ENCODE measurements at places on chromosomes 13 and 19.

- DNase-seq = no peak
Observed at GRCh38 chr19:46917002-46917401, 56.2 kb downstream of the ARHGAP35 start.

- DNase-seq = no peak
Observed at GRCh38 chr19:12834566-12834943, at the start of gene RTBDN. Gene RTBDN, minus strand, starts transcription at chr19:12834579. Its CDS starts 4,600 bp downstream, at chr19:12829979.

DNA sequence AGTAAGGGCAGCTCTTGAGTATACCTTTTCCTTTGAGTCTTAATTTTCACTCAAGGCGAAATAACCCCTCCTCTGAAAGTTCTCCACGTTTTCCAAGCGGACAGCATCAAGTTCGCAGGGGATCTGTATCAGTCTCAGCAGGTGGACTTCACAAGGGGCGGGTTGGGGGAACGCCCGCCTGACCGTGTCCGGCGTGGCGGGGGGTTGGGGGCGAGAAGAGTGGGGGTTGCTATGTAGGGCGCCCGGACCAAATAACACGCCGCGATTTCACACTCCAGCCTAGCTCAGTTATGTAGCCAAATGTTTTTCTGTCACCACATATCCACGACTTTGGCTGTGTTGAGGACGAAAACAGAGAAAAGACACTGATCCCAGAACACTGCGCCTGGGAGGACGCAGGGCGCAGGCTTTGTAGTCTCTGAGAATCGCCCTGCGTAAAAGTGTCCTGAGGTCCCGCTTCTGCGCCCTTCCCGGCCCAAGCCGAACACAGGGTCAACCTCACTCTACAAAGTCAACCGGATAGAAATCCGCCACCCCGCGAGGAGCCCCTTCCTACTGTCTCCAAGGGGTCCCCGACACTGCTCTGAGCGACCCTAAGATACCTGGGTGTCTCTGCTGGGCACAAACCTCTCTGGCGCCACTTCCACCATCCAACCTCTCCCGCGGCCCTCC, 524 bp downstream of the RUBCNL start:
- no peak for DNase-seq

DNA sequence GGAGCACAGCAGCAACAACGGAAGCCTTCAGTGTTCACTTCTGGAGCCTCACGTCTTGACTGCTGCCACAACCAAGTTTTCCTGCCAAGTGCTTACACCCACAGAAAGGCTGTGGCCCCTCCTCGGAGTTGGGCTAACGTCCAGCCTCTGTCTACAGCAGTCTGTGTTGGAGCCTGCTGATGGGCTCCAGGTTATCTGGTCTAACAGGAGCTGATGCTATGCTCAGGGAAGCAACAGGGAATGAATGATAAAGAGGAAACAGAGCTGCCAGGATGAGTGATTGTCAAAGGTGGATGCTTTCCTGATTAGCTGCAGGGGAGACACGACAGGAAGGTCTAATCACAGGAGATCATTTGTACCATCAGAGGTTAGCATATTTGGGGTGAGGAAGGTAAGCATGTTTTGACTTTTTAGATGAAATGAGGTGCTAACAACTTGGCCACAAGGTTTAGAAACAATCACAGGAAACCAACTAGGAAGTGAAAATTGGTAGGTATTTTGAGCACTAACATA, 53.8 kb upstream of the RCBTB2 start:
- no peak for DNase-seq

- DNase-seq = no peak
Observed at GRCh38 chr13:64817691-64818090, 2412.4 kb downstream of the PCDH9 start.

- no peak for DNase-seq
Observed at GRCh38 chr13:45315520-45316167, 25.3 kb downstream of the TPT1 start.

DNA sequence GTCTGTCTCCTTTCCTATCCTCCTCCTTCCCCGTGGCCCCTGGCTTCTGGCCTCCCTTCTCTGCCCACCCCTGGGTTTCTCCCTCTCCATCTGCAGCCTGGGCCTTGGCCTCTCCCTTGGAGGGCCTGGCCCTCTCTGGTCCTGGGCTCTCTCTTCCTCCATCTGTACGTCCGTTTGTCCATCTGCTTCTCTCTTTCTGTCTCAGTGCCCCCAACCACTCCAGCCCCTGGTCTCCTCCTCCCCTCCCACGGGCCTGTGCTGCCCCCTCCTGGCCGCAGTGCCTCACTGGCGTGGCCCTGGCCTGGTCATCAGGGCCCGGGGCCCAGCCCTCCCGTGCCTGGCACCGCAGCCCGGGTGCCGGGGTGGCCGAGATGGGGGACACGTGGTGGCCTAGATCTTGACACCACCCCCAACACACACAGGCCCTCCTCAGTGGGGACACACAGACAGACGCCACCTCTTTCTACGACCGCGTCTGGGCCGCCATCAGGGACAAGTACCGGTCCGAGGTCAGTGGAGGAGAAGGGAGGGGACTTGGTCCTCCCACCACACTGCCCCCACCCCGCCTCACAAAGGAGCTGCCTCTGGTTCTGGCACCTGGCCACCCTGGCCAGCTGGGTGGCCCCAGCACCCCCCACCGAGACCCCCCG, 11.3 kb downstream of the PRKCSH start:
- no peak for DNase-seq

- DNase-seq = no peak
Observed at GRCh38 chr19:13234518-13234917, 84.3 kb downstream of the IER2 start.

- DNase-seq = no peak
Observed at GRCh38 chr13:50730496-50731351, 112.8 kb downstream of the DLEU7 start.

DNA sequence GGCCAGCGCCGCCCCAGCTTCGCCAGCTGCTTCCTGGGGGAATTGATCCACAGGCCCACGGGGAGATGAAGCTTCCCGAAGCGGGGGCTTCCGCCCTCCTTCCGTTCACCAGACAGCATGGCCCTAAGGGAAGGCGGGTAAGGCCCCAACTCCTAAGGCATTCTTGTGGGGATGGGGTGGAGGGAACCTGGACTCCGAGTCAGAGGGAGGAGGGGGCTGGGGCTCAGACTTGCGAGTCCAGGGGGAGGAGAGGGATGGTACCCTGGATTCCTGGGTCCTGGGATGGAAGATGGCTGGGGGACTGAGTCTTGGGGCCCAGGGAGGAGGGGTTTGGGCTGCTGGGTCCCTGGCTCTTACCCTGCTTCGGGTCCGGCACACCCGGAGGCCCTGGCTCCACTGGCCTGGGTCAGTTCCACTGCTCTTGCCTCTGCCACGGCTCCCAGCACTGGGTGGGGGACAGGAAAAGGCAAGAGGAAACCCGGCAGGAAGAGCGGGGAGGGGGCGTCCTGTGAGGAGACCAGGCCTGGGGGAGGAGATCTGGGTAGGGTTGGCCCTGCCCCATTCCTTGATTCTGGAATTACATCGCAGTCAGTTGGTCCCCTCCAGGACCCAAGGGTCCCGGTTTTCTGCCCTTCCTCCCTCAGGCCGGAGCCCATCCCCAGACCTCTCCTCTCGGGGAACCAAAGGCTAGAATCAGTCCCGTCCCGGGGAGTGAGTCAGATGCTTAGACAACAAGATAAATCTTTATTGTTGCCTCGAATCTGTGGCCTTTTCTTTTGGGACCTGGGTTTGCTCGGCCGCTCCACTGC, at the start of gene RASIP1:
RASIP1 (minus strand) TSS at position 447 of the 809 bp plus-strand sequence; CDS start at position 119, 328 bp downstream.
- DNase-seq = no peak

- DNase-seq = no peak
Observed at GRCh38 chr19:17865364-17866311, 5.9 kb downstream of the RPL18A start.

- no peak for DNase-seq
Observed at GRCh38 chr13:22143671-22144070, 472.8 kb downstream of the FGF9 start.

- DNase-seq = no peak
Observed at GRCh38 chr13:105804561-105805190, 730.8 kb downstream of the EFNB2 start.

DNA sequence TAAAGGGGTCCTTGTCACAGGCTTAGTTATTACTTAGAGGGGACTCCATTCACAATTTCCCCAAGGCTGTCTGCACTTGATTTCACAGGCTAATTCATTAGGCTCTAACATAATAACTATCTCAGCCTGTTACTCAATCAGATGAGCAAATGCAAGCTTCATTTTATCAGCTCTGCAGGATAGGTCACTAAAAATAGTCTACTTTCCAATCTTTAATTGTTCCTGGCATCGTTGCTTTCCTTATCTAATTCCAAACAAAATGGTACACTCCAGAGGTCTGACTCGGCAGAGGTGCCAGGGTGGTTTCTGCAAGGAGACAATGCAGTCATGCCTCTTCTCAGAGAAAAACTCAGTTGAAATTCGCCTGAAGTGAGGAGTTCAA, 69.7 kb upstream of the SLC15A1 start:
- DNase-seq = no peak

DNA sequence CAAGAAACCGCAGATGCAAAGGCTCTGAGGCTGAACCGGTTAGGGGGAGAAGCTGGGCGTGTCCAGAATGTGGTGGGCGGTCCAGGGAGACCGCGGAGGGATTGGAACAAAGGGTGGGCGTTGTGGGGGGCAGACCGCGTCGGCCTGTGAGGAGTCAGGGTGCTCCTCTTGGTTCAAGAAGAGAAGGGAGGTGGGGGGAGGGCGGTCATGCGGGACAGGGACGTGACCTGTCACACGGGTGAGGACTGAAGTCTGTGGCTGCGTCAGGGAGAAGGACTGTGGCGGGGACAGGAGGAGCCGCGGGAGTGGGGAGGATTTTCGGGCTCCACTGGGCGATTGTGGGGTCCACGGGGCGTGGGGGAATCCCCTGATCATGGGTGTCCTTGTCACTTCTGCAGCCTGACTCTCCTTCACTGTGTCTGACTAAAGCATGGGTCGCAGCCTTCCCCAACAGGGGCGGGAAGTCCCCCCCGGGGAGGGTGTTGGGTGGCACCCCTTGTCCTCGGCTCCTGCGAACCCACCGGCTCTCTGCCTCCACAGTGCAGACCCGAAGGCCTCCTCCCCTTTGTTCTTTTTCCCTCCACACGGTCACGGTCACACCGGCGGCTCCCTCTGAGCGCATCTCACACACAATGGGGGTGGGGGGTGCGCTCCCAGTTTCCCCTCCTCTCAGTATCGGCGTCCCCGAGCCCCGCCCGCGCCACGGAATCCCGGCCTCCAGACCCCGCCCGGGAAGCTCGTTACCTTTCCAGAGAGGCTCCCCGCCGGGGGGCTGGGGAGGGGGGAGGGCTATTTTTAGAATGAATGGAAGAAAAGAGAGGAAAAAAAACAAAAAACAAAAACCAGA, 16.4 kb upstream of the KCNN1 start:
- no peak for DNase-seq

DNA sequence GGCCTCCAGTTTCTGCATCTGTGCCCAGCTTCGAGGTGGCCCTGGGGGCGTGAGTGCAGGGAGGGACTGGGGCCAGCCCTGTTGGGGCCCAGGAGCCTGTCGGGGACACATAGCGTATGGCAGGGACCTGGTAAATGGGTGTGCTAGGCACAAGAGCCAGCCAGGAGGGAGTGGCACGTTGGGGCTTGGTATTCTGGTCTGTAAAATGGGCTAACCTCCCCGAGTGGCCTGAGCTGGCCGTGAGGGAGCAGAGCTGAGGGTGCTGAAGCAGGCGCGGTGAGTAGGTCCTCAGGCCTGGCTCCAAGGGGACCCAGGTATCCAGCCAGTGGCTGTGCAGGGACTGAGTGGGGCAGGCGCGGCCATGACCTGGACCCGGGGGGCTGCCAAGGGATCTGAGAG, 4.3 kb downstream of the PTOV1 start:
- no peak for DNase-seq

DNA sequence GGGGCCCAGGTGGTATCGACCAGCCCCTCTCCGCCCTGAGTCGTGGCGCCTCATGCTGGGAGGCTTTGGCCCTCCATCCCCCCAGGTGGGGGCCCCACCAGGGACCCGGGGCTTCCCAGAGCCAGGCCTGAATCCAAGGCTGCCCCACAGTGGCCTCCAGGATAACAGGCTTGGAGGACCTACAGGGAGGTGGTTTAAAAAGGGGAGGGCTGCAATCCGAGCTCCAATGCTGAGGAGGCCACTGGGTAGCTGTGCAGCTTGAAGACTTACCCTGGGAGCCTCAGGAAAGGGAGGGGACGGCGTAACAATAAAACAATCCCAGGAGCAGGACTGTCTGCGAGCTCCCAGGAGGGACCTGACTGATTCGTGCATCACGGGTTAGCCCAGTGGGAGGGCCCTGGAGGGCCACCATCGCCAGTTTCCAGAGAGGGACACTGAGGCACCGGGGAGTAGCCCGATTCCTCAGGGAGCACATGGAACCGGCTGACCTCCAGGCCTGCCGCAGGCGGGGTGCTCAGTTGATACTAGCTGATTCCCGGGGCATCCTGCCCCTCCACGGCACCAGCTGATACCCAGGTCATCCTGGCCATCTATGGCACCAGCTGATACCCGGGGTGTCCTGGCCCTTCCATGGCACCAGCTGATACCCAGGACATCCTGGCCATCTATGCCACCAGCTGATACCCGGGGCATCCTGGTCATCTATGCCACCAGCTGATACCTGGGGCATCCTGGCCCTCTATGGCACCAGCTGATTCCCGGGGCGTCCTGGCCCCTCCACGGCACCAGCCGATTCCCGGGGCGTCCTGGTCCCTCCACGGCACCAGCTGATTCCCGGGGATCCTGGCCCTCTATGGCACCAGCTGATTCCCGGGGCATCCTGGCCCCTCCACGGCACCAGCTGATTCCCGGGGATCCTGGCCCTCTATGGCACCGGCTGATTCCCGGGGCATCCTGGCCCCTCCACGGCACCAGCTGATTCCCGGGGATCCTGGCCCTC, 3.7 kb upstream of the C2CD4C start:
- no peak for DNase-seq

DNA sequence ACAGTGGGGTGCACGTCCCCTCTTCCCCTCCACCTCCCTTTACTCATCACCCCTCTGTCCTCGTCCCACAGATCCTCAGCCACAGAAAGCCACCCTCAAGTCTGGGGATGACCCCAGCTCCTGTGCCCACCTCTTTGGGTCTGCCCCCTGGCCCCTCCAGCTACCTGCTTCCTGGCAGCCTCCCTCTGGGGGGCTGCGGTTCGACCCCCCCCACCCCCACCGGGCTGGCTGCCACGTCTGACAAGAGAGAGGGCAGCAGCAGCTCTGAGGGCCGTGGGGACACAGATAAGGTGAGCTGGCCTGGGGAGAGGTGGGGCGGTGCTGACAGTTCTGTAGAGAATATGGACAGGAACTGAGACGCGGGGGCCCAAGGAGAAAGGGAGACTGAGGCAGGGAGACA, 11.1 kb downstream of the IRF3 start:
- DNase-seq = no peak

DNA sequence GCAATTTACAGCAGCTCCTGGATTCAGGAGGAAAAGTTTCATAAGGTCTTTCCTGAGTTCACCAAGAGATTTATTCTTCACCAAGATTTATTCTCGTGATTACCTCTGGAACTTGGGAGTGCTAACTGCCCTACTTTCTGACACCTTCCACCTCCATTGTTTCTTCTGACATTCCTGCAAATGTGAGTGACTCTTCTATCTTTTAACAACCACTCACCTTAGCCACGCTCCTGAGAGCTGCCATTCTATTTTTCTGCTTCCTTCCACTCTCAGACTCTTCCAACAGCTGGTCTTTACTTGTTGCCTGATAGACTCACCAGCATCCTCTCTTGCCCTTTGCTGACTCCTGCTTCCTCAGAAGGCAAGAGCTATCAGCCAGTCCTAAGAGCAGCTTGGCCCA, 11.5 kb upstream of the CBY2 start:
- DNase-seq = no peak

- no peak for DNase-seq
Observed at GRCh38 chr19:16326401-16327168, 2.0 kb downstream of the KLF2 start.

- no peak for DNase-seq
Observed at GRCh38 chr13:72146816-72147215, 279.8 kb upstream of the DACH1 start.

GRCh38 chr13:51026016-51026415, 85.1 kb downstream of the C13orf42 start:
- no peak for DNase-seq

All from RWPE2 (cell line).